ENCODE measurements at places on chromosomes 7 and 10.

DNA sequence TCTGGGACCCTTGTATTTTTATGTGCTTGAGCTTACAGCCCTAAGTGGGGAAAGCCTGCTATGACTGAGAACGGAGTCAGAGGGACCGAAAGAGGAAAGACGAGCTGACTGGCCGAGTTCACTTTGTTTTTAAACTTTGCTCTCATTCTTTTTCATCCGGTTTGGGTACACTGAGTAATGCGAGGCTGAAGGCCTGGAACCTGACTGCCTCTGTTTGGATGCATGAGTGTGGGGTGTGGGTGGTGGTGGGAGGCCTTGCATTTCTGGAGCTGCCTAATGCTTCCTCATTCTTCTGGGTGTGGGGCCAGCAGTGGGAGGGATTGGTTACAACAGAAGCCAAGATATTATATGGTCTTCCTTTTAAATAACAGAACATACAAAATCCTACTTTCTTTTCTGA is 155.5 kb downstream of the BUB3 start:
- no peak for DNase-seq

DNA sequence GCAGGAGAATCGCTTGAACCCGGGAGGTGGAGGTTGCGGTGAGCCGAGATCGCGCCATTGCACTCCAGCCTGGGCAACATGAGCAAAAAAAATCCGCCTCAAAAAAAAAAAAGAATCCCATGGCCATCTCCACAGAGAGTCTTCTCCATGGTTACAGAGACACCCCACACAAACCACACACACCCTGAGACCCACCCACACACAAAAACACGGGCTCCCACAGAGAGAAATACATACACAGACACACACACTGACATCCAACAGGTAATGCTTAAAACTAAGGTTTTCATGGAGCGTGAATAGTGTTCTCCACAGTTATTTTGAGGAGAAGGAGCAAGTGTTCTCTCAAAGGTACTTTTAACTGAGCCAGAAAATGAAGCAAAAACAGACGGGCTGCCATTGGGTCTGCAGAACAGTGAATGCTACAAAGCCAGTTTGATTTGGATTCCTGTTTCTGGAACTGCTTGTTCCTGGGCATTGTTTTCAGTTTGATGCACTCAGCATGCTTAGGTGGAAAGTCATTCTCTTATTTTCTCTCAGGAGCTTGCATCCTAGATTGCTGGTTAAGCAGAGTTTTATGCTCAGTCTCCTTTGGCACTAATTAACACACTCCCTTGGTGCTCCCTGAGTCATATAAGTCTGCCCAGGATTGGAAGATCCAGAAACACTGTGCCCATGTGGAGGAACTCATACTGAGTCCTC is 15.4 kb downstream of the AHCYL2 start:
- DNase-seq: no peak

DNA sequence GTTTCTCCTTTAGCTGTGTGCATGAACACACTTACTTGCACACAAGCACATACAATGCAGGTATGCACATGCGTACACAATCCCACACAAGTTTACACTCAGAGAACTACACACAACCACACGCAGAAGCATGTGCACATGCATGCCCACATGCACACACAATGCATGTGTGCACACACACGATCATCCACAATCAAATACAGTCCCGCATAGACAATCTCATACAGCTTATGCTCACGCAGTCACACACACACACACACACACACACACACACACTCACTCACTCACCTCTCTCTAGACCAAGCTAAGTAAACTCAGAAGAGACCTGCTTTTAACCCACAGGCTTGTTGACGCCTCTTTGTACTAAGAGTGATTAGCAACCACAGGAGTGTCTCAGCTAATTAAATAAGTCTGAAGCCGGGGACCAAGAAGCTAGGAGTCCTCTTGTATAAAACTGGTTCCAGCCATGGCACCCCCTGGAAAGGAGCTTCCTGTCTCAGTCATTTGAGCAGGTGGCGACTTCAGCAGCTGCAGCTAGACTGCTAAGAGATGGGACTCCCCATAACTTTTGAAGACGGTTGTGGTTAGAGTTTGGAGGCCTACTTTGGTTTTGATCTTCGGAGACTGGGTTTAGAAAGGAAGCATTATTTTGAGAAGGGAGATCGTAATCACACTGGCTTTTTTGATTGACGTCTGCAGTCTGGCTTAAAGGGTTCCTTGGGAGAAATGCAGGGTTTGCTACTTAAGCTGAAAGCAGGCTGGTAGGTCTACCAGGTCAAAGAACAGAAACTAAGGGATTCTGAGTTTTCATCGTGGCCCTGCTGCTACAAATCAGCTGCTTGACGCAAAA is 82.3 kb upstream of the ADRB1 start:
- DNase-seq: no peak

- DNase-seq: no peak
These were observed 9.2 kb upstream of the ATXN7L1 start for GRCh38 chr7:105885387-105886111.

GRCh38 chr7:139679731-139680594 is 97.8 kb downstream of the HIPK2 start:
- no peak for DNase-seq

GRCh38 chr7:101542527-101543241 is 86.4 kb downstream of the MYL10 start:
- peak; percentile 62 for DNase-seq

- no peak for DNase-seq
These were observed 41.8 kb downstream of the CD36 start for GRCh38 chr7:80679921-80680907.

DNA sequence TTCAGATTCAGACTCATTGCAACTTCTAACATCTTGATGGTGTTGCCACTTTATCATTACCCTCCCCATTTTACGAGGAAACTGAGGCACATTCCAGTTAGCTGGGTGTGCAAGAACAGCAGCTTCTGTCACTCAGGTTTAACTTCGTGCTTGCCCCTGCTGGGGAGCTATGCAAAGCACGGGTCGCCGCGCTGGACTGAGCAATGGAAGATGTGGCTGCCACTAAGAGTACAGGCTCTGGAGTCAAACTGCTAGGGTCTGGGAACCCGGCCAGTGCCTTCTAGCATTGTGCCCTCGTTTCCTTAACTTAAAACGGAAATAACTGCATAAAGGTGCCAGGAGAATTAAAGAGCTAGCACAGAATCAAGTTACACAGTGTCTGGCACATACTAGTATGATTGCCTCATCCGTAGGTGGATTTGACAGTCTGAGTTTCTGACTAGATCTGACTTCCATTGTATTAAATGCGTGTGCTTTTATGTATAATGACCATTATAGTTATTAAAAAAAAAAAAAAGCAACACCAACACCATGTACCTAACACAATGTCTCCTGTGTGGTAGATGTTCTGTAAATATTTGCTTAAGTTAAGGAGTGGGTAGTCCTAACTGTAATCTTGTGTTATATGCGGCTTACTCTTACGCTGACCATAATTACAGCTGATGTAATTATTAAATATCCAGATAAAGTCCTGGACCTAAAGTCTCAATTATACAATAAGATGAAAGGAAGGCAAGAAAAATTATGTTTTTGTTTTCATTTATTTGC is 842 bp downstream of the ZNF22 start:
- DNase-seq: no peak

DNA sequence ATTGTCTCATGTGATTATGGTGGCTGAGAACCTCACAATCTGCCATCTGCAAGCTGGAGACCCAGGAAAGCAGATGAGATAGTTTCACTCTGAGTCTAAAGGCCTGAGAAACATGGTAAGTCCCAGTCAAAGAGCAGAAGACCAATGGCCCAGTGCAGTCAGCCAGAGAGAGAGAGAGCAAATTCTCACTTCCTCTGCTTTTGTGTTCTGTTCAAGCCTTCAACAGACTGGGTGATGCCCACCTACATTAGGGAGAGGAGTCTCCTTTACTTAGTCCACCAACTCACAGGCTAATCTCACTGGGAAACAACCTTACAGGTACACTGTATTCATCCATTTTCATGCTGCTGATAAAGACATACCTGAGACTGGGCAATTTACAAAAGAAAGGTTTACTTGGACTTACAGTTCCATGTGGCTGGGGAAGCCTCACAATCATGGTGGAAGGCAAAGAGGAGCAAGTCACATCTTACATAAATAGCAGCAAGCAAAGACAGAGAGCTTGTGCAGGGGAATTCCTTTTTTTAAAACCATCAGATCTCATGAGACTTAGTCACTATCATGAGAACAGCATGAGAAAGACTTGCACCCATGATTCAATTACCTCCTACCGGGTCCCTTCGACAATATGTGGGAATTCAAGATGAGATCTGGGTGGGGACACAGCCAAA is 4.7 kb upstream of the FRMPD2 start:
- no peak for DNase-seq

GRCh38 chr10:37794305-37794976 is 63.0 kb downstream of the ZNF248 start:
- no peak for DNase-seq

DNA sequence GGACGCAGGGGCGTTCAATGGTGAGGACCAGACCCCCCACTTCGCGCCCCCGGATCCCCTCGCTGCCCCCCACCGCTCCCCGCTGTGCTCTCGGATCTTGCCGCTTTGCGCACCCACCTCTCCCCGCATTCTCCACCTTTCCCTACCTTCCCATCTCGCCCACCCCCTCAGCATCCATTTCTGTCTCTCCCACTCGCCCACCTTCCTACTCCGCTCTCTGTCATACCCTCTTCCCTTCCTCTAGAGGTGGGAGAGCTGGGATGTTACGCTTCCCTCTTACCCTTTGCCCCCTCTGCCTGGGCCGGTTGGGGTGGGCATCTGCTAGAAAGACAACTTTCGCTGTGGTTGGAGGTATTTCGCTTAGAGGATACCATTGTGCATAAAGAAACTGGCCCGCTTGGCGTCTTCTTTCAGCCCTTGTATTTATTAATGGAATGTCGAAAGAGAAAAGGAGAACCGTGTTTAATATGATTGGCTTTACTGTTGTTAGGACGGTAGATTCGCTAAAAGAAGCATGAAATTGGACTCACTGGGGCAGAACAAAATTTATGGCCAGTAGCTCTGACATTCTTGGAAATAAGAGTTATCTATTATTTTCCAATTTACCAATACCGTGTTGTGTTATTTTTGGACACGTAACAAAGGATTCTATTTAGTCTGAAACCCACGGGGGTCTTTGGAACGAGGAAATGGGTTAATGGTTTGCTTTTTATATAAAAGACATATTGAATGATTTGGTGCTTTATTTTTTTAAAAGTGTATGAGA is 873 bp downstream of the PRKAR2B start:
- DNase-seq: peak; percentile 41

- no peak for DNase-seq
These were observed 32.5 kb downstream of the CPXM2 start for GRCh38 chr10:123858907-123859652.

DNA sequence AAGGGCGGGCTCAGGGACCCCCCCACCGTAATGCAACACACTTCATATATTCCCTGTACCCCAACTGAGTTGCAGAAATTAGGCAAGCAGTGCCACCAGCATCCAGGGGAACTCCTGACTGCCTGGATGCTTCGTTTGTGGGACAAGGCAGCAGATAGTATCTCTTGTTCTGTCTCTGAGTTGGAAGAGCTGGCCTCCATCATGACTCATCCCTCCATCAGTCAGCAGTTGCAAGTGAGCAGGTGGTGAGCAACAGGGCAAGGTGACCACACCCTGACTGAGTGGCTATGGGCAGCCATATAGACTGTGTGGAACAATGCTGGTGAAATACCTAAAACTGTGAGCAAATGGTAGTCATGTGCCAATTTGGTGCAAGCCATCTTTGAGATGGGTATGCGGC is 22.8 kb upstream of the ADAMTS14 start:
- no peak for DNase-seq

- DNase-seq: no peak
These were observed 17.5 kb downstream of the FAM171A1 start for GRCh38 chr10:15353471-15354017.

GRCh38 chr10:45220931-45221330 is 94.5 kb downstream of the OR13A1 start:
- no peak for DNase-seq

- no peak for DNase-seq
These were observed 5.6 kb upstream of the PAX2 start for GRCh38 chr10:100739517-100740368.

DNA sequence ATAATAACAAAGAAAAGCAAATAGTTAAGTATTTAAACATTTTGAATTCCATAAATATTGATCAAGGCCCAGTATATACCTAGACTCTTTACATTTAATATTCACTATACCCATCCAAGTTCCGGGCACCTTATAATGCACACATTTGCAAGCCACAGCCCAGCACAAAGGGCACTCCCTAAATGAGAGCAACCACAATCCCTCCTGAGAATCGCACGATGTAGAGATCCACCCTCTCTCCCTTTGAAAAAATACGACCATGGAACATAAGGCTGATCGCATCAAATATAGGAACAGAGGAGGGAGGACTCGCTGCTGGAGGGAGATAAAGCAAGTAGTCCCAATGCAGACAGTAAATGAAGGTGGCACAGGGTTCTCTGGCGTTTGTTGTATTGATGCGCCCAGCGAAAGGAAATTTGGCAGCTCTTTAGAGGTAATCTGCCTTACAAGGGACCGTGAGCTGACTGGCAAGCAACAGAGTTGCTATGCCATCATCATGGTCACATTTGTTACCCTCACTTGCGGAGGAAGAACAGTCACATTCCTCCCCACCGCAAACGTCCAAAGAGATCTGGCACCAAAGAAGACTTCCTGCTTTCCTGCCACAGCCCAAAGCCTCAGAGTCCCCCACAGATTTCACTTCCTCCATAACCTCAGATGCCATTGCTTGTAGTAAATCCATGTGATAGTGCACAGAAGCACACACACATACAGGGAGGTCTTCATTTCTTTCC is 16.1 kb upstream of the TAS2R40 start:
- DNase-seq: no peak

- no peak for DNase-seq
These were observed 30.8 kb downstream of the PRLHR start for GRCh38 chr10:118564652-118565051.

DNA sequence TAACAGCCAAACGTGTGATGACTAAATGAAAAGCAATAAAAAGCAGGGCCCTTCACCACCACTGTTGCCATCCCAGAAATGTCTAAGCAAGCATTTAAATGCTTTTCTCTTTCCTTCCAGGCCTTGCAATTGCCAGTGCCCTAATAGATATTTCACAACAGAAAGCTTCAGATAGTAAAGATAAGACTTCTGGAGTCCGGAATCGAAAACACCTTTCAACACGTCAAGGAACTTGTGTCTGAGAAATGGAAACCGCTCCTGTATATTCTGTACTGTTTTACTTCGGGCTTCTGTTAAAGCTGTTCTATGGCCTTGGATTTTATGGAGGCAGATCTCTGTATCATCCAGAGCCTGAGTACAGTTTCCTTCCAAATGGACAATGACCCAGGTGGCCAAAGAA is 328.5 kb downstream of the GFRA1 start:
- no peak for DNase-seq

DNA sequence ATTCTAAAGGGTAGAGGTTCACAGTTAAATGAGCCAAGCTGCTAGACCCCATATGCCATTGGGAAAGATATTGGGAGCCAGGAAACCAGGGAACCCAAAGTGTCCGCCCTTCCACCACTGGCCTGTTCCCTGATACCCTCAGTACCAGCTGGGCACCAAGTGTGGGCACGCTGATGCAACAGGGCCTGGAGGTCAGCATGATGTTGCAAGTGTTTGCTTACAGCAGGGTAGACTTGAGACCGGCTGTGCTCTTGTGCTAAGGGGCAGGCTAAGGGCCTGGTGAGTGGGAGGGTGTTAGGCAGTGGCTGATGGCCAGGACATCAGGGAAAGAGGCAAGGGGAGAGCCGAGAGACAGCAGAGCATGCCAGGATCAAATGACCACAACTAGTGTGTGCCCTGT is 21.0 kb upstream of the MYL7 start:
- DNase-seq: no peak
